ENCODE measurements at places on chromosomes 5 and 9.

GRCh38 chr5:163360656-163361055 lies 76.7 kb upstream of the CCNG1 start:
- no peak for DNase-seq

DNA sequence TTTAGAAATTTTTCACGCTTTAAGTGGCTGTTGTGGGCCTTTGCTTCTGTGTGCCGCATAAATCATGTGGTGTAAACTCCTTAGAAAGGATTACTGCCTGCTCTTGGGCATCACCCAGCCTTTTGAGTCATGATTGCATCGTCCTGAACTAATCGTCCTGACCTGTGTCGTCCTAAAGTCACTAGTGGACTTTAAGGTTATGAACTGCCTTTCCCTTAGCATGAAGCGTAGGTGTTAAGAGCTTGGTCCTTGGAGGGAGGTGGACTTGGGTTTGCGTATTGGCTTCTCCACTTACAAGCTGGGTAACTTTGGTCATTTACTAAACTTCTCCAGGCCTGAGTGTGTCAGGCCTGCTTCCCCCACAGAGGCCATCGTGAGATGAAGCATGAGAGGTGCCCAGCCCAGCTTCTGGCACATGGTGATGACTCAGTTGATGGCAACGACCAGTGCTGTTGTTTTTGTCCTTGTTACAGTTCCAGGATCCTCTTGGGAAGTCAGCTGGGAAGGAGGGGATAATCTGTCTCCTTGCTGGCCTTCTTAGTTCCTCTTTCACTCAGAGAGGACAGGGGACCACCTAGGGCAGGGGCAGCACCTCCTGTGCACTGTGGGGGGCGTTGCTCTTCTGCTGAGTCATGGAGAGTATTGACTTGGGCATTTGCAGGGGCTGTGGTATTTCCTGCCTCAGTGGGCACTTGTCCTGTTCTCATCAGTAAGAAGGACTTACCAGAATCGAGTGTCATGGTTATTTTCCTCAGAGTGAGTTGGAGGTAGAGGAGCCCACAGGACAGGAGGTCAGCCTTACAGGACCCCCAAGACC lies 54.2 kb upstream of the NCS1 start:
- DNase-seq, result peak; percentile 88

GRCh38 chr9:107175041-107175440 lies 108.0 kb upstream of the RAD23B start:
- DNase-seq, result peak; percentile 41

DNA sequence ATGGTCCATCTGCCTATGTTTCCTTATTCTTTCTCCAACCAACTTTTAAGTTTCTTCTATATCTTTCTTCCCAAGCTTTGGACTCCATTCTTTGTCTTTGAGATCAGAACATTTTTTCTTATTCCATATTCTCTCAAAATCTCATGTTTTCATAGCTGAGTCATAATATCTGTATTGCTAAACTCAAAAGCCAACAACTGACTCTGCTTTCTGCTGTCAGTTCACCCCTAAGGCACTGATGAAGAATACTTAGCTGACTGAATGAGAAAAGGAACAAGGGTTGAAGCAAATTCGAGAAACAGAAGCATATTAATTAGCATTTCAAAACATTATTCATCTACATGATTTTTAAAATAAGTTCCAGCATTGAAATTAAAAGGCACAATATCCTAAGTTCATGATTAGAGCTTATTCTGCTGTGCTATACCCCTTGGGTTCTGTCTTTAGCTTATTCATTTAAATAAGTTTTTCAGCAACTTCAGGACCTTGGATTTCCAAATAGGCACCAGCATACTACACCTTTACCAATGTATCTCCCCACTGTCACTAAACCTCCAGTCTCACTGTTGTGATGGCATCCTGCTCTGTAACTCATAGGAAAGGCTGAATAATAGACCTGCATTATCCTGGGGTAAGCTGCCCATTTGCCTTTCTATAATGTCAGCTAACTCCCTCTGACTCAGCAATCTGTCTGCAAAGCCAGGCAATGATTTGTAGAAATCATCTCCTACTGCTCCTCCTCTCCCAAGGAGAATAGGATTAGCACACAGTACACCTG lies 49.9 kb upstream of the C5orf46 start:
- DNase-seq, result no peak

- DNase-seq, result no peak
Observed at GRCh38 chr9:6149315-6149714, 66.3 kb upstream of the IL33 start.

DNA sequence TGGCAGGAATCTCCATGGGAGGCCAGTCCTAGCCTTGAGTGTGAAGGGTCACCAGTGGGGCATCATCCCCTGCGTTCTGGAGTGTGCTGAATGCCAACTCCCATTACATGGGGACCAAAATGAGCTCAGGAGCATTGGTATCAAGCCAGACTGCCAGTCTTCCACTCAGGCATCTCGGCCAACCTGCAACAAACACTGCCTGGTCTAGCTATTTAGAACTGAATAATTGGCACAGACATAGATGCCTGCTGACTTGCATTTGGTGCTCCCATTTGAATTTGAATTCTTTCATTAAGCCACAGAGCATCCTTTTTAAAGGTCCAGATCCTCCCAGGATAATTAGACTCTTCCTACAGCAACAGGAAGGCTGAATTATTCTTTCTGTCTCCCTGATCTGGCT lies 116.6 kb upstream of the ABCA1 start:
- no peak for DNase-seq

- DNase-seq, result peak; percentile 54
Observed at GRCh38 chr5:126139773-126140172, 283.4 kb upstream of the GRAMD2B start.

GRCh38 chr5:98933445-98934072 lies 4.8 kb upstream of the CHD1 start:
- DNase-seq, result no peak

DNA sequence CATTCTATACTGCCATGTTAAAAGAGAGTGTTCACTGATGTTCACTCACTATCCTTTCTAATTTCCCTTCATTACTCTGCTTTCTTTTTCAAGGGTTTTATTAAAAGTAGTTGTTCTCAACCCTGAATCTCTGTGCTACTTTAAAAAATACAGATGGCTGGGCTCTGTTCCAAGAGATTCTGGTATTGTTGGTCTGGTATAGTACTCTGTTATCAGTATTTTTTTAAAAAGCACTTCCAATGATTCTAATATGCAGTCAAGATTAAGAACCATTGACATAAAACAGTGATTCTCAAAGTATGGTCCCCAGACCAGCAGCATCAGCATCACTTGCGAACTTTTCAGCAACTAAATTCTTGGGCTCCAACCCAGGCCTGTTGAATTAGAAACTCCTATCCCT lies 77.0 kb upstream of the STARD4 start:
- DNase-seq, result no peak

DNA sequence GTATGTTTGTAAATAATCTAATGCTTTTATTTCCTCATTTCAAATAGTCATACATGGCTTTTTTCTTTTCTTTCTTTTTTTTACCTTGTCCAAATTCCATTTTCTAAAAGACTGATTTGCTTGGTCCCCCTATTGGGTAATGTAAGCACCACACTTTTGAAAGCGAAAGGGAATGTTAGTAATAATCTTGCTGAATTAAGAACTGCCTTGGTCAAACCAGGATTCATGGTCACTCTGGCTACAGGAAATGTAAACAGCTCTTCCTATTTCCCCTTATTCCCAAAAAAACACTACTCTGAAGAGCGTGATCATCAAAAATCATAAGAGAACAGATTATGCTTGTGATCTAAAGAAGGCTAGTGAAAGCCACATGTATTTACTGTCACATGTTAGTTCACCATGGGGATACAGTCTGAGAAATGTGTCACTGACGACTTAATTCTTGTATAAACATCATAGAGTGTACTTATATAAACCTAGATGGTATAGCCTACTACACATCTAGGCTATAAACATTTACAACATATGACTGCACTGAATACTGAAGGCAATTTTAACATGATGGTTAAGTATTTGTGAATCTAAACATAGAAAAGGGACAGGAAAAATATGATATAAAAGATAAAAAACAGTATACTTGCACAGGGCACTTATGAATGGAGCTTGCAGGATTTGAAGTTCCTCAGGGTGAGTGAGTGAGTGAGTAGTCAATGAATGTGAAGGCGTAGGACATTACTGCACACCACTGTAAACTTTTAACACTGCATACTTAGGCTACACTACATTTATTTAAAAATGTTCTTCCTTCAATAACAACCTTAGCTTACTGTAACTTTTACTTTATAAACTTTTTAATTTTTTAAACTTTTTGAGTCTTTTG lies 75.3 kb downstream of the HMGCR start:
- no peak for DNase-seq

- peak; percentile 47 for DNase-seq
Observed at GRCh38 chr5:86971034-86971571, 296.6 kb upstream of the RASA1 start.

- peak; percentile 80 for DNase-seq
Observed at GRCh38 chr9:26264709-26265601, 586.7 kb upstream of the TUSC1 start.

- DNase-seq, result no peak
Observed at GRCh38 chr5:174314261-174314660, 268.8 kb downstream of the NSG2 start.

DNA sequence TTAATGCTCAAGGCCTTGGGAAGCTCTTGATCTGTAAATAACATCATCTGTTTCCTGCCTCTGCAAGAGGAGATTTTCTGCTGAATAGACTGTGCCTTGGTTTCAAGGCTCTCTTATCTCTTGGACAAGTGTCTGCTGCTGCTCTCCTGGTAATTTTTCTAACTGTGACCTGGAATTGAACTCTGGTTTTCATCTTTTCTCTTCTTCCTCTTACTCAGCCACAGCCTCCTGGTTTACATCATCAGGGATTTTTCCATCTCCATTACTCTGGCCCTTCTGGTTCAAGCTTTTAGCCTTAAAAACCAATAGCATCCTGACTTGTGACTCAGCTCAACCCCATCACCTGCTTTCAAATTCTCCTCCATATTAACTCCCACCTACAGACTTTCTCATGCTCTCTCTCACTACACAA lies 49.6 kb upstream of the ITGA1 start:
- peak; percentile 60 for DNase-seq

GRCh38 chr5:88374391-88374790 lies 105.7 kb upstream of the TMEM161B start:
- DNase-seq, result no peak

GRCh38 chr9:117403403-117403811 lies 11.4 kb downstream of the ASTN2 start:
- no peak for DNase-seq

GRCh38 chr9:131031642-131032005 lies 22.6 kb downstream of the LAMC3 start:
- no peak for DNase-seq

DNA sequence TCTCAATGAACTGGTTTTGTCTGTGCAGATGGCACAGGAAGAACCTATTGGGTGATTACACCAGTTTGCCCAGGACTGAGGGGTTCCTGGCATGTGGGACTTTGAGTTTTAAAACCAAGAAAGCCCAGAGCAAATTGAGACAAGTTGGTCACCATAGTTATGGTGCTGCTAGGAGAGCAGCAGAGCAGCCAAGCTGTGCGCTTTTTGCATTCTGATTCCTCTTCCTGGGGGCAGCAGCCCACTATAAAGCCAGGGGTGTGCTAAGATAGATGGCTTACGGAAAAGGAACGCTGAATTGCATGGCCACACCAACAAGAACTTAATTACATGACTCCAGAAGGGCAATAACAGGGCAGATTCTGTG lies 49.7 kb downstream of the TIMD4 start:
- no peak for DNase-seq

GRCh38 chr5:160629003-160629402 lies 207.3 kb downstream of the PTTG1 start:
- no peak for DNase-seq

DNA sequence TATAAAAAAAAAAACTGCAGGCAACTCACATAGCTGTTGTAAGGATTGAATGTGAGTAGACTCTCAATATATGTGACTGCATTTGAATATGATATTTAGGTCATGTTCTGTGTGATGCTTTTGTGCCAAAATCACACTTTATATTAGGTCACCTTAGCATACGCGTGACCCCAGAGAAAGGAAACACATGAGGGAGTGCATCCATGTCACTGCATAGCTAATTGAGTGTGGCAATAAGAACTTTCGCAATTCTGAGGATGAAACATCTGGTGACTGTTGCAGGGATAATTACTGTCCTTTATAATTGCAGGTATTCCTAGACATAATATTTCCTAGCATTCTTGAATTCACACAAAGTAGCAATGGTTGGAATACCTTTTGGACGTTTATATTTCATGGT lies 459.5 kb upstream of the KLF4 start:
- no peak for DNase-seq

- no peak for DNase-seq
Observed at GRCh38 chr5:139744471-139745131, 51.0 kb upstream of the PSD2 start.

- no peak for DNase-seq
Observed at GRCh38 chr5:16797951-16798350, 138.1 kb downstream of the MYO10 start.

DNA sequence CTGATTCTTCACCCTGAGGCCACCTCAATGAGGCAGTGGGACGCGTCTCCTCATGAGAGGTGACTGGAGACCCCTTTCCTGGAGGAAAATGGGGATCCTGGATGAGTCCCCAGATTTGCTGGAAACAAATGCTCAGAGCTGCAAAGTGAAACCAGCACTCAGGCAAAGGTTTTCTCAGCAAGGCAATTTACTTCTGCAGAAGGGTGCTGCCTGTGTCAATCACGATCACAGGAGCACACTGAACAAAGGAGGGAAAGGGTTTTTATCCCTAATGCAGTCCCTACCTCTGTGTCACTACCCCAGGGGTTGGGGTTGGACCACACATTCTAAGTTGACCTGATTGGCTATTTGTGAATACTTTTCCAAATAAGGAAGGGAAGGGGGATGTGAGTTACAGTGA lies 69.9 kb upstream of the CDK20 start:
- no peak for DNase-seq

DNA sequence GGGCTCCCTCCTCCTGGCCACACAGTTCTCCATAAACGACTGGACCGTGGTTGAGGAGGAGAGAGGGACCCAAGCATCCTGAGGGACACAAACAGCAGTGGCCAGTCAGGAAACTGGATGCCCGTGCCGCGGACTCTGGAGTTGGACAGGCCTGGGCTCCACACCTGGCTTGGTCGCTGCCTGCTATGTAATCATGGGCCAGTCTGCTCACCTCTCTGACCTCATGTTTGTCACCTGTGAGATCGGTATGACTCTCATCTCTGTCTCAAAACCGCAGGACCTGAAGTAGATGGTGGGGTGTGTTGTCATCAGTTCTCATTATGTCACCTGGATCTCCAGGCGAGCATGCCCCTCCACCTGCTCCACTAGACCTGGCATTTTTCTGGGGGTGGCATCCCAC lies 14.5 kb downstream of the CXXC5 start:
- DNase-seq, result no peak

- DNase-seq, result peak; percentile 42
Observed at GRCh38 chr5:179762079-179762780, 29.6 kb downstream of the MAML1 start.

All from renal cortical epithelial cell (primary cell).